ENCODE measurements at places on chromosomes 16 and 17.

GRCh38 chr17:82674656-82675475 lies 23.6 kb downstream of the RAB40B start:
- peak; percentile 84 for DNase-seq

DNA sequence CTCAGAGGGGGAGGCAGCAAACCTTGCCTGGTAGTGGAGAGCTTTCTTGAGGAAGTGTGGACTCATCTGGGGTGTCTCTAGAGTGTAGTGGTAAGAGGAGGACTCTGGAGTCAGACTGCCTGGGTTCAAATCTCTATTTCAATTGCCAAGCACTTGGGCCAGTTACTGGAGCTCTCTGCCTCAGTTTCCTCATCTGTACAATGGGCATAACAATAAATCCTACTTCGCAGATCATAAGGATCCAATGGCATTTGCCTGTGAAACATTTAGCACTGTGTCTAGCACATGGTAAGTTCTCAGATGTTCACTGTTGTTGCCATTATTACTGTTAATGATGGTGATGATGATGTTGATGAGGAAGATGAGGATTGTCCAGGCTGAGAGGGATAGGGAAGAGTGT lies 23.6 kb upstream of the WFDC1 start:
- DNase-seq = no peak

DNA sequence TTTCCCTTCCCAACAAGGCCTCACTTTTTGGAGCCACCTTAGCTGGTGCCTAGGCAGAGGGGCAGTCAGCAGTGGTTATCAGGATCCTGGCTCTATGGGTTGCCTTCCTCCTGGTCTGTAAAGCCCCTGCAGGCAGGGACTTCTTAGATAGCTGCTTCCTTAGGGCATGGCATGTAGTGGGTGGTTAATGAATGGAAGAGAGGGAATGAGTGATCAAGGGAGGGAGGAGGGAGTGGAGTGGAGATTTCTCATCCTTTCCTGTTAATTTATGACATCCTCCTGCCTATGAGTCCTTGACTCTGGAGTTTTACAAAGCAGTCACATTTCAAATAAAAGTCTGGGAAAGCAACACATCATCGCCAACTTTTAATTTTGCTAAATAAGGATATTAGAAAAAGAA lies 40.7 kb downstream of the SNX20 start:
- DNase-seq = no peak

- DNase-seq = no peak
Measured at GRCh38 chr17:65931246-65932149, 260.4 kb downstream of the CEP112 start.

Data from head of caudate nucleus (tissue), 42 donors.